ENCODE measurements at places on chromosomes 11 and 22.
A peak's percentile ranks its signal among the peaks of the same experiment; 100 is the strongest.

- DNase-seq = no peak
Observed at GRCh38 chr22:50150161-50151129, 20.1 kb upstream of the PANX2 start.

- DNase-seq = no peak
Observed at GRCh38 chr11:3155691-3156258, 9.3 kb downstream of the OSBPL5 start.

DNA sequence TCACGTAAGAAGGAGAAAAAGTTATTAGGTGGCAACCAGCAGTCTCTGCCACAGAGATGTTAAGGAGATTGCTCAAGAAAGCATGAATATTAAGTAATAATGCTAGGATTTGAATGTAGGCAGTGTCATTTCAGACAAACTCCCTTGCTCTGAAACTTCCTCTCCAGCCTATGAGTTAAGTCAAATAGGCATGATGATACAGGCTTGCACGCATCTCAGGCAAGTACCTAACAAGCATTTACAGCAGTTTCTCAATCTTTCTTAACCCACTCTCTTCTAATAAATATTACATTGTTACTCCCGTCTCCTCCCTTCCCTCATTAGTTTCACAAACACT lies 72.7 kb downstream of the RAB38 start:
- DNase-seq = no peak

DNA sequence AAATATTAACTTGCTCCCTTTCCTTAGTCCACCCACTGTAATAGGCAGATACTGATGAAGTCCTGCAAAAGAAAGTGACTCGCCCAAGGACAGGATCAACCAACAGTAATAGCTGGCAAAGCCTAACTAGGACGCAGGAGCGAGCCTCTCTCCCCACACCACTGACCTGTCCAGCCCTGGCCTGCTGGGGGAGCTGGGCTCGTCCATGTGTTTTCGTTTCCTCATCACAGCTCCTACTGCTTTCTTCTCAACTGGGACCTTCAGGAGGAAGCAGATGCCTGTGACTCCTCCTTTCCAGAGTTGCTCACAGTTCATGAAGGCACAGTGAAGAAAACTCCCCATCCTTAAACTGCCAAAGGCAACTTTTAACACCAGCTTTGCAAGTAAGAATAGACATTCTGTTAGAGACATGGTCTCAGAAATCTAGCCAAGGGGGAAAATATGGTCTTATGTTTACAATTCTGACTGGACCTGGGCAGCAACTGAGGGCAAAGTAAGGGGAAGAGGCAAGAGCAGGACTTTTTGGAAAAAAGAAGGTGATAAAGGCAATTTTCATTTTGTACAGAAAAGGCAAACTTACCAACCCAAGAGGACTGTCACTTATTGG lies 11.6 kb upstream of the GPHA2 start:
- DNase-seq = no peak

- DNase-seq = no peak
Observed at GRCh38 chr11:59025097-59025496, 61.0 kb upstream of the GLYATL1B start.

- no peak for DNase-seq
Observed at GRCh38 chr11:113876074-113876797, 864 bp upstream of the USP28 start.

- DNase-seq = no peak
Observed at GRCh38 chr11:33263549-33263948, 6.4 kb downstream of the HIPK3 start.

DNA sequence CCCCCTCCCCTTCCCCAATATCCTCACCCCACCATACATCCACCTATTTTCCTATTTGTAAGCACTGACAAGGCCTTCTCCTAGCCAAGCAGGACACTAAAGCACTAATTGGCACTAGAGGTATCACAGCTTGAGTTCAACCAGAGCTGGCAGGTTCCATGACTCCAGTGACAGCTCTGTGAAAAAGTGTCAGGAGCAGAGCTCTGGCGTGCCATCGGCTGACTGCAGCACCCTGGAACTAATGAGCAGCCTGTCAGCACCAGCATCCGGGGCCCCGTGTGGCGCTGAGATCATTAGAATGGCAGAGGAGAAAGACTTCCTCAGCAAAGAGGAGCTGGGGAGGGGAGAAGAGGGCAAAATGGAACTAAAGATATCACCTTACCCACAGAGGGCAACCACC lies 847.4 kb downstream of the NTM start:
- no peak for DNase-seq

- DNase-seq = no peak
Observed at GRCh38 chr11:12767027-12767426, 92.8 kb downstream of the TEAD1 start.

DNA sequence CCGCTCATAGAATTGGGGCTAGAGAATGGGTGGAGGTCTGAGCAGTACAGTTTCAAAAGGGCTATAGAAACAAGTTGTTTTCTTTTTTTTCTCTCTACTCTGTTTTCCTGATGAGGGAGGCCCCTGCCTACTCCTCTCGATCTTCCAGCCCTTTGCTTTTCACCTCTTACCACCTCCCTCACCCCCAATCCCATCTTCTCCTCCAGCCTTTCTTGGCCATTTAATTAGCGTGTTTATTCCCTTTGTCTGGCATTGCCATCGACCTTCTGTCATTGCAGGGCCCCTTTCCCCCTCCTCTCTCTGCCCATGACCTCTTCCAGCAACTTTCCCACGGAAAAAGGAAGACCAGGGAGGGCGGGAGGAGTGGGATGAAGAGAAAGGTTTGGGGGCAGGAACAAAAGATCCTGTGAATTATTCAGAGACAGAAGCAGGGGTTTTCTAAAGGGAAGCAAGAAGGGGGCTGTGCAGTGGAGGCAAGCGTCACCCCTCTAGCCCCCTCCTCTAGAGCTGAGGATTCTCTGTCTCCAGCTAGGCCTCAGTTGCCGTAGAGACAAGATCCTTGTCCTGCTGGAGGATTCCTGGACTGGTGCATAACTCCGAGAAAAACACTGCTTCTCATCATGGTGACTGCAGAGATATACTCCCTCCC lies 12.9 kb downstream of the DTX4 start:
- DNase-seq = no peak

- DNase-seq = no peak
Observed at GRCh38 chr11:117296881-117297280, 5.7 kb downstream of the BACE1-AS start.

GRCh38 chr11:88307749-88308425 lies 29.6 kb downstream of the CTSC start:
- DNase-seq = no peak

DNA sequence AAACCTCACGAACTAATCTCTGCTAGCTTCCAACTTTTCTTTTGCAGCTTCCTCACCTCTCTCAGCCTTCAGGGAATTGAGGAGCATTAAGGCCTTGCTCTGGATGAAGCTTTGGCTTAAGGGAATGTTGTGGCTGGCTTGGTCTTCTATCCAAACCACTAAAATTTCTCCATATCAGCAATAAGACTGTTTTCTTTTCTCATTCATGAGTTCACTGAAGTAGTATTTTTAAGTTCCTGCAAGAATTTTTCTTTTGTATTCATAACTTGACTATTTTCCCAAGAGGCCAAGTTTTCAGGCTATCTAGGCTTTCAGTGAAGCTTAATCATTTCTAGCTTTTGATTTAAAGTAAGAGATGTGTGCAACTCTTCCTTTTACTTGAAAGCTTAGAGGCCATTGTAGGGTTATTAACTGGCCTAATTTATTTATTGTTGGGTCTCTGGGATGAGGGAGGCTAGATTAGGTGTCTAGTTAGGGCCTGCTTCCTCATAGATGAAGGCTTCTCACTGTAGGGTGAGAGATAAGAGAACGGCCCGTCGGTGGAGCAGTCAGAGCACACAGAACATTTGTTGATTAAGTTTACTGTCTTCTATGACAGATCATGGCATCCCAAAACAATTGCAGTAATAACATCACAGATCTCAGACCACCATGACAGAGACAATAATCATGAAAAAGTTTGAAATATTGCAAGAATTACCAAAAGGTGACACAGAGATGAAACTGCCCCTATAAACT lies 33.2 kb downstream of the CSF2RB start:
- no peak for DNase-seq

DNA sequence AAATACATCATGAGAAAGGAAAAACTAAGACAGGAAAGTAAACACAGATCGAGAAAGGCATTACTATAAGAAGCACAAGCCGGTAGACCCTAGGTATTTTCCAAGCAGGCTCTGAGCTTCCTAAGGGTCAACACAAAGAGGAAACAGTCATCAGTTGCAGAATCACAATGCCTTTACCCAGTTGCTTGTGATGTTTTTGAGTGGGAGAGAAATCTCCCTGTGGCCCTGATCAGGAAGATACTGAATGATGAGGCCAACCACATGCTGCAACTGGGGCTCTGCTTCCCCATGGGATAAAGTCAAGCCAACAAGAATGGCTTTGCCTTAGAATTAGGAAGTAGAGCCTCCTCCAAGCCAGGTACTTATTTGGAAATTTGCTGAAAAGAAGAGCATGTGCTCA lies 132.6 kb downstream of the MICAL2 start:
- DNase-seq = no peak

- DNase-seq = no peak
Observed at GRCh38 chr22:30747493-30747892, 52.8 kb downstream of the OSBP2 start.

DNA sequence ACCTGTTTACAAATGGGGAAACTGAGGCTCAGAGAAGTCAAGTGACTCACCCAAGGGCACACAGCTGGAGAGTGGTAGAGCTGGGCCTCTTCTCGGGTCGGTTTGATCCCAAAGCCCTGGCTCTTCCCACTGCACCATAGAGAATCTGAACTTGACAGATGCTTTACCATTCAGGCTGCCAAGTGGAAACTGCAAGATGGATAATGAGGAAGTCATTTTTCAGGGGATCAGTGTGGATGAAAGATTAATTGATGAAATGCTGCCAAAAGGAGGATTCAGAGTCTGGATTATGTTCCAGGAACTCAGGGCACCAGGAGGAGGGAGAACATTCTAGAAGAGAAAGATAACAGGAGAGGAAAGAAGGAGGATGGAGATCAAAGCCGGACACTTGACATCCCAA lies 185.9 kb upstream of the ZBED5 start:
- no peak for DNase-seq

GRCh38 chr22:31394326-31394725 lies 5.1 kb upstream of the DRG1 start:
- no peak for DNase-seq

DNA sequence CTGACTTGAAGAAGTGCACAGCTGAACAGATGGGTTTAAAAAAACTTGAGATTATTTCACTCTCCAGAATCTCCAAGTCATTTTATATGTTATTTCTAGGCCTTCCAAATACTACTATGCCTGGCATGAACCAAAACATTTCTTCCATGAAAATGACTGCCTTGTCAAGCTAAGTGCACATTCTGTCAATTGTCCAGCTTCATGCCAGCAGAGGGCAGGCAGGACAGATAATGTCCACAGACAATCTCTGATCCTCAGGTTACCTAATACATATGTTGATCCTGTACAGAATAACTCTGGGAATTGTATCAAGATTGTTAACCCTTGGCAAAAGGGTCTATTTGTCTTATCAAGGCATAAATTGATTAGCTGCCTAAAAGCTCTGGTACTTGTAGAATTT lies 229.5 kb downstream of the AASDHPPT start:
- DNase-seq = no peak

DNA sequence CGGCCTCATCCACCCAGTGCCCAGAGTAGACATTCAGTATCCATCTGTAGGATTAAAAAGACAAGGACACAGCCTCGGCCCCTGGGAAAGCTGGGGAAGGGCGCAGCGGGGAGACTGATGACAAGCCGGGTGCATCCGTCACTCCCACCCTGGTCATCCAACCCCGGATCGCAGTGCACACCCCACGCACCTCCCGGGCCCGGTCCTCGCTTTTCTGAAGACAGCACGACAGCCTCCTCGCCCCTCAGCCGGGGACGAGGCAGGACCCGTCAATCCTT lies 1.1 kb downstream of the FCHSD2 start:
- DNase-seq = no peak

GRCh38 chr11:29293825-29294224 lies 723.0 kb downstream of the KCNA4 start:
- DNase-seq = peak; percentile 58

DNA sequence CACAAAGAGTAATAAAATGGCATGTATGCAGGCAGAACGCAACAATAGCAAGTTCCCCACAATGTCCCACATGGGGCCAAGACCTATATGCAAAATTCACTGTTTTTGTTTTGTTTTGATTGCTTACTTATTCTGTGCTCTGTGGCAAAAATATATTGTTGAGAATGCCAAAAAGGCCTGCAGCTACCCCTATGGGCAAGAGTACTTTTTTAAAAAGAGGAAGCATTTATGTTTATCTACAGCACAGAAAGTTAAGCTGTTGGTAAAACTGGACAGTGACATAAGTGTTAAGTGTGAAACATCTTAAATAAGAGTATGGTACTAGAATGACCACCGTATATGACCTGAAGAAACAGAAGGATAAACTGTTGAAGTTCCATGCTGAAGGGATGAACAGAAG lies 301.9 kb upstream of the ZC3H12C start:
- no peak for DNase-seq

DNA sequence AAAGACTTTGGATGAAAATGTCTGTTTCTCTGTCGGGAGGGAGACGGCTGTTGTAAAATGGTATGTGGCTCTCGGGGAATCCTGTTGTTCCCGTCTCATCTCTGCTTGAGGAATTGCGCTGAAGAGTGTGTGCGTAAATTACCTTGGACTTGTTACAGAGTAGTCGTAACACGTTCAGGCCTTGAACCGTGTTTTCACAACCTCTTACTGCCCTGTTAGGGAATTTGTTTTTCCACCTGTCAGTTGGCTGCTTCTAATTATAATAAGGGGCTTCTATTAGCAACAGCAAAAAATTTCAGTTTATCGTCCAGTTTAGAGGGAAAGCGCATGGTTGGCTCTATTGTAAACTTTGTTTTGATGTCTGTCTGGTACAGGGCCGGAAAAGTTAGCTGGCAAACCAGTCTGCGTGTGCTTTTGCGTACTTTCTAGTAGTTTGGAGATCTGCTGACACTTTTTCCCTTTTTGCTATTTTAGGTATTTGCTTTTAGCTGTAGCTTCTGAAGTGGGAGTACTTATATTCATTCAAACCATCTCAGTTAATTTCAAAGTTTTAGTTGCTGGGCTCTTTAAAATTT lies 1.5 kb downstream of the HIPK3 start:
- peak; percentile 58 for DNase-seq

GRCh38 chr11:65870307-65870658 lies 2.3 kb downstream of the EFEMP2 start:
- no peak for DNase-seq

GRCh38 chr22:17890245-17890671 lies 116.0 kb upstream of the BID start:
- no peak for DNase-seq

Data from H4 (cell line).